ENCODE measurements at places on chromosomes 6 and 20. TPM values are rescaled to one million over a fixed set of nuclear protein-coding genes. Genes with fewer than 3 reads are reported as not detected.
A peak's percentile ranks its signal among the peaks of the same experiment; 100 is the strongest.

VGLL2 gene
- not detected for total RNA-seq

- no peaks in the 10 kb centered on the region for H3K36me3 ChIP-seq
- H3K27me3 ChIP-seq: peaks cover 3% of the 10 kb centered on the region
- H3K4me3 ChIP-seq: no peak overlapping the region
Measured at GRCh38 chr6:134464690-134465411, 146.9 kb upstream of the SGK1 start.

DNA sequence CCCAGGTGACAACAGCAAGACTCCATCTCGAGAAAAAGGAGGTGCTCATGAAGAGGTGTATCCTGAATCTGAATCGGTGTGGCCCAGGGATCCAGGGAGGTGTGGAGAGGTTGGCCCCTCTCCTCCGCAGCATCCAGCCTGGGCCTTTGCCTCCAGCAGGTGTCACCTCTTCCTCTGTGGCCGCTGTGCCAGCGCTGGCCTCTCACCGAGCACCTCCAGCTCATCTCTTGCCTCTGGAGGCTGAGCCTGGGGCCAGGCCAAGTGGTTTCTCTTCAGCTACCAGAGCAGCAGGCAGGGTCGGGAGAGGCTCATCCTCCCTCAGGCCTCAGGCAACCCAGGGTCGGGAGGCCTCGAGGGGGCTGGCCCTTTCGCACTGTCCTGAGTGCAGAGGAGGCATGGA, 1.2 kb upstream of the COL20A1 start:
- no peaks in the 10 kb centered on the region for H3K36me3 ChIP-seq
- H3K4me3 ChIP-seq: no peak overlapping the region
- no peaks in the 10 kb centered on the region for H3K4me1 ChIP-seq
- peaks cover 30% of the 10 kb centered on the region for H3K27me3 ChIP-seq
- no peak overlapping the region for H3K27ac ChIP-seq

DNA sequence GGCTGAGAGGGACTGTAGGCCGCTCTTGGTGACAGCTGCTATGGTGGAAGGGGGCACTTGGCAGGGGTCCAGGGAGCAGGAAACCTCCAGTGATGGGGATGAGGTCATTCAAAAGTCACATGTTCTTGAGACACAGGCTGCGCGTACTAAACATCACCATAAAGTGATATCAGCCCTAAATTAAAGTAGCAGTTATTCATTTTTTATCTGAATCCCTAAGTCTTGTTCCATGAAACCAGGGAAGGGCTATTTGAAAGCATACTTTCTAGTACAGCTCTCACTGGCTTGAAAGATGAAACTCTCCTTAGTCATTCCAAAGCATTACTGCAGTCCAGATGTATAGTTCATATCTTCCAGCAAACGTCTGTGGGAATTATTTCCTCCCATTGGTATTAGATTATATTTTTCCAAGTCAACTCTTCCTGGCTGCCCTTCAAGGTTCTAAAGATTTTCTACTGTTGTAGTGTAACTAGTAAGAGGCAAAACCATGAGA, 373.1 kb downstream of the CD109 start:
- no peaks in the 10 kb centered on the region for H3K36me3 ChIP-seq
- H3K4me1 ChIP-seq: peaks cover 62% of the 10 kb centered on the region
- H3K27ac ChIP-seq: peak overlapping the region; percentile 46
- peak; percentile 63 for DNase-seq

- no peak overlapping the region for H3K27ac ChIP-seq
- H3K36me3 ChIP-seq: 0 out of 2 replicates have a peak, but pooled peaks cover 4% of the 10 kb centered on the region
- no peak overlapping the region for H3K4me3 ChIP-seq
- DNase-seq: no peak
Measured at GRCh38 chr6:60754879-60755278, 1531.1 kb downstream of the KHDRBS2 start.

GRCh38 chr20:17910828-17911294, 57.7 kb downstream of the SNX5 start:
- peaks cover 43% of the 10 kb centered on the region for H3K4me1 ChIP-seq
- peak overlapping the region; percentile 74 for H3K27ac ChIP-seq
- H3K36me3 ChIP-seq: 0 out of 2 replicates have a peak, but pooled peaks cover 4% of the 10 kb centered on the region
- peak overlapping the region; percentile 5 for H3K4me3 ChIP-seq
- H3K27me3 ChIP-seq: no peaks in the 10 kb centered on the region
- DNase-seq: peak; percentile 90

All from HFFc6 (cell line).